ENCODE measurements at places on chromosomes 7 and 10.

GRCh38 chr10:126423732-126424491 lies 35.6 kb upstream of the ADAM12 start:
- DNase-seq = no peak

GRCh38 chr7:43517464-43517863 lies 65.4 kb upstream of the STK17A start:
- DNase-seq = no peak

DNA sequence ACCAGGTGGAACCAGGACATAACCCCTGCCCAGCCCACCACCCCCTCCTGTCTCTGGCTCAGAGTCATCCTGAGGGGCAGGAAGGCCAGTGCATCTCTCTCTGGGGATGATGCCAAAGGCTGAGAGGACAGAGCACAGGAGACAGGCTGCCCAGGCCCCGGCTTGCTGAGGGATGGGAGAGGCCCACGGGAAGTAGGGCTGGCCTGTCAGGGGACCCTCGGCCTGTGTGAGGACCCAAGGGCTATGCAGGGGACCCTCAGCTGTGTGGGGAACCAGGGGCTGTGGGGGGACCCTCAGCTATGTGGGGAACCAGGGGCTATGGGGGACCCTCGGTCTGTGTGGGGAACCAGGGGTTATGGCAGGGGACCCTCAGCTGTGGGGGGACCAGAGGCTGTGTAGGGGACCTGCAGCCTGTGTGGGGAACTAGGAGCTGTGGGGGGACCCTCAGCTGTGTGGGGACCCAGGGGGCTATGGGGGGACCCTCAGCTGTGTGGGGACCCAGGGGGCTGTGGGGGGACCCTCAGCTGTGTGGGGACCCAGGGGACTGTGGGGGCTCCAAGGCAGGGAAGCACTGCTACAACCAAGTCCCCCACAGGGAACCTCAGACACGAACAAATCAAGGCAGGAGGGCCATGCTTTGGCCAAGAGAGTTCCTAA lies 27.7 kb downstream of the EBF3 start:
- no peak for DNase-seq

GRCh38 chr7:106071356-106071998 lies 40.6 kb downstream of the SYPL1 start:
- DNase-seq = no peak

GRCh38 chr7:32251659-32252058 lies 181.5 kb upstream of the PDE1C start:
- DNase-seq = no peak

- no peak for DNase-seq
Observed at GRCh38 chr7:31633894-31634494, 53.0 kb upstream of the PPP1R17 start.
